ENCODE measurements at places on chromosomes 4 and X.

DNA sequence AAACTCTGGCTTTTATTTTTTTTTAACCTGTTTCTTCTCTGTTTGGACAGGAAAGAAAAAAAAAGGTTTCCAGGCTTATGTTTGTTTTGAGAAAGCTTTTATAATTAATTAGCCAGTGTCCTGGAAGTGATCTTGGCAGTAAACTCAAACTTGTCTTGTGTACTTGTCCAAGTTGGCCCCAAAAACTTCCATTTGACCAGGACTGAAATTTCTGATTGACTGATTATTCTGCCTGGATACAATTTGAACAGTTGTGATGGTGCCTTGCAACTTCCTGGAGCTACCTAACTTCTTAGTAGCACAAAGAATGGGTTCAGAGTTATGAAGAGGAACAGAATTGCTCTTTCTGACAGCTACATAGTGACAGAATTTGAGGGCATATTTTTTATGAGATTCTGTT, 62.0 kb downstream of the SLC4A4 start:
- no peak for DNase-seq

DNA sequence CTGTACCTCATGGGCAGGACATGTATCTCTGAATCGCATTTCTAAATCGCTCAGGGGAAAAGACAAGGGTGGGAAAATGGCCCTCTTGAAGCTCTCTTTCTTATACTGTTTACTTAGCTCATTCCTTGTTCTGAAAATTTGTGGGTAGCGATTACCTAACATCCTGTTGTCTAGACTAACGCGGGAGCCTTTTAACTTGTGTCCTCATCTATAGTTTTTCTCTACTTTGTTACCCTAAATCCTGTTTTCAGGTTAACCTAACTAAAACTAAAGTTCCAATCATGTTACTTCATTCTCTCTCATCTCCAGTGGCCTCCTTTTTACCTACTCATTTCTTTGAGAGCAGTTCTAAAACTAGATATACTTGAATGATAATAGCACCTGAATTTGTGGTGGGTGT, 45.0 kb downstream of the SNX25 start:
- no peak for DNase-seq

DNA sequence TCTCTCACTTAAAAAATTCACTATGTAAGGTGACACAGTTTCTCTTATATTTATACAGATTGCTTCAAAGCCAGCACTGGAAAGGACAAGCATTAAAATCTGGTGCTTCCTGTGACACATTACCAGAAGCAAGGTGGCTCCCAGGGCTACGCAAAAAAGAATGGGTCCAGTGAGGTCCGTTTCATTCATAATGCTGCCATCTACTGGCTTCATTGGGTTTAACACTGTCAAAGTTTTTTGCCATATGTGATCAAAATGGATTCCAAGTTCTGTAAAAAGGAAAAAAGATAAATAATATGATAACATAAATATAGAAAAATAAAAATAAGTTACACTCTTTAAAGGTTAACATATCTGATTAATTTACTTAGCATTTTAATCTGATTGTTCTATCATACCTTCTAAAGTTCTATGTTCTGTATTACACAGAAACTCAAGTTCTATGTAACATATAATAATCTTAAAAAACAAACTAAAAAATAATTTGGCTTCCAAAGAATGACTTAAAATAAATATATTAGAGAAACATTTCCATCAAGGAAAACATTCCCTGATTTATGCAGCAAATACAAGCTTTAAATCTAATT, 22.1 kb downstream of the YIPF7 start:
- DNase-seq: no peak

- DNase-seq: no peak
Observed at GRCh38 chr4:6881908-6882307, 27.7 kb upstream of the TBC1D14 start.

- no peak for DNase-seq
Observed at GRCh38 chrX:151821226-151821625, 86.7 kb downstream of the CNGA2 start.

GRCh38 chr4:47837908-47838294, at the start of gene CORIN:
Gene CORIN (minus strand): TSS chr4:47838067. CDS start chr4:47837949, 118 bp downstream.
- DNase-seq: no peak

DNA sequence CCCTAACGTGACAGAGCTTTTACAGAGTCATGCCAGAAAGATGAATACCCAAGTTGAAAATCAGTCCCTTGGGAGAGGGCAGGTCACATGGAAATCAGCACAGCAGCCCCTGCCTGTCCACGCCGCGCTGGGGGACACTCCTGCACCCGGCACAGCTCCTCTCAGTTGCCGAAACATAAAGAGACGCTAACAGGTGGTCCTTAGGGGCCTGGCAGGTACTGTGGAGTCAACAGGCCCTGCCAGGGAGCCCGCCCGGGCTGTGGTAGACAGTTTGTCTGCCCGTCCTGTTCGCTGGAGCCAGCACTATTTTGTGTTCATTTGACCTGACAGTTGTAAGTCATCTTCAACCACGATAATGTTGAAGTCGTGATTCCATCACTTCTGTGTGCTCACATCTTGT, 30.5 kb downstream of the NELFA start:
- DNase-seq: no peak

GRCh38 chr4:128334256-128334655, 46.6 kb upstream of the PGRMC2 start:
- DNase-seq: no peak

DNA sequence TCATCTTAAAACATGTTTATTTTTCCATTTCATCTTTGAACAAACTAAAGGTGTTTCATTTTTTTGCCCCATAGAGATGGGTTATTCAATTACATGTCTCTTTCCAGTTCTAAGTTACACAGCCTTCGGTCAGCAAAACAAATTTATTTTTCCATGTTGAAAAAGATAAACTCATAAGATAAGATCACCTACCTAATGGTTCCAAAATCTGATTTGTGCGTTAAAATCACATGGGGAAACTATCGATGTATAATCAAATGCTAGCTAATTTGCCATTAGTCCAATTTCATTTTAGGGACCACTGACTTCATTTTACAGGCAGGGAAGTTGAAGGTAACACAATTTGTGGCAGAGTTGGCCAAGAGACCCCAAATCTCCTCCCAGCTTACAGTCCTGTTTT, 67.2 kb upstream of the ACSL1 start:
- DNase-seq: no peak

- DNase-seq: no peak
Observed at GRCh38 chr4:107600436-107600835, 119.6 kb downstream of the PAPSS1 start.

DNA sequence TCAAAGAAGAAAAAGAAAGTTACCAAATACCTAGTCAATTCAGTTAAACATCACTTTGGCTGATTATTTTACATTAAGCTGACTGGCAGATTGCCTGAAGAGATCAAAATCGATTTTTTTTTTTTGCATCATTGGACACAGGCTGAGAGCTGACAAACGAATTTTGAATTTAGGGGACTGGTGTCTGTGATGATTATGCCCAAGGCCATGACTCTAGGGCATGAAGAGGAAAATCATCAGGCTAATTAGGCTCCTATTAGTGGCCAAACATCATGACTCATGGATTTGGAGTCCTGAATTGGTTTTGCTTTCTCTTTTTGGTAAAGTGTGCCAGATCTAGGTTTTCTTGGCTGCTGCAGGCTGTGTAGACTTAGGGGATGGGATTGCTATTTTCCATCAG, 829.3 kb upstream of the LCORL start:
- no peak for DNase-seq

- no peak for DNase-seq
Observed at GRCh38 chr4:1269209-1269608, 20.3 kb upstream of the CTBP1 start.

DNA sequence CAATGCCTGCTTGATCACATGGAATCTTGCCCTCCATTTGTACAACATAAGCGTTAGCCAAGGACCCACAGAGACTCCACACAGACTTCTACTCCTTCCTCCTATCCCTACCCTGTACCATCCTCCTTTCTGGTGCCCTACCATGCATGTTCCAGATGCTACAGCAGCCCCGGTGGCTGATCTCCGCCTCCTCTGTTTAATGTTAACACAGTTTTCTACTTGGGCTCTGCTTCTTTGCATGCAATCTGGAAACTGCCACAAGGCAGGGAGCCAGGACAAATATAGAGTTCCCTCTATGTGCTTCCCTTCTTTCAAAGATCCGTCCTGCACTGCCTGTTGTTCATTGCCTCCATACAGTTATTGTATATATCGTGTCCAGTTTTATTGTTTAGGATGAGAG, 368.6 kb upstream of the TENM3 start:
- DNase-seq: no peak

DNA sequence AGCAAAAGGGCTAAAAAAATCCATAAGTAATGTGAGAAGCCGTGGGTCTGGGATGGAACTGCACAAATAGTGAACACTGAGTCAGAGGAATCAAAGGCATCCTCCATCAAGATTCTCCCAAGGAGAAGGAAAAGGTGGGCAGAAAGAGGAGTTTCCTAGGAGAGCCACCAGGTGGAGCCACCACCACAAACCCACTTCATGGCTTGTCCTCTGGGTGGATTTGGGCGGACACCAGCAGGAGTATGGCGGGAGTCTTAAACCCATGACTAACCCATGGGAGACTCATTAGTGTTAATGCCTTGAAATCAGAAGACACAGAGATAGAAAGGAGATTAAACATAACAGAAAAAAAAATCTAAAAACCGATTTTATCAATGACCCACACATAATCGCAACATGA, 147.7 kb downstream of the SH3KBP1 start:
- DNase-seq: peak; percentile 16

DNA sequence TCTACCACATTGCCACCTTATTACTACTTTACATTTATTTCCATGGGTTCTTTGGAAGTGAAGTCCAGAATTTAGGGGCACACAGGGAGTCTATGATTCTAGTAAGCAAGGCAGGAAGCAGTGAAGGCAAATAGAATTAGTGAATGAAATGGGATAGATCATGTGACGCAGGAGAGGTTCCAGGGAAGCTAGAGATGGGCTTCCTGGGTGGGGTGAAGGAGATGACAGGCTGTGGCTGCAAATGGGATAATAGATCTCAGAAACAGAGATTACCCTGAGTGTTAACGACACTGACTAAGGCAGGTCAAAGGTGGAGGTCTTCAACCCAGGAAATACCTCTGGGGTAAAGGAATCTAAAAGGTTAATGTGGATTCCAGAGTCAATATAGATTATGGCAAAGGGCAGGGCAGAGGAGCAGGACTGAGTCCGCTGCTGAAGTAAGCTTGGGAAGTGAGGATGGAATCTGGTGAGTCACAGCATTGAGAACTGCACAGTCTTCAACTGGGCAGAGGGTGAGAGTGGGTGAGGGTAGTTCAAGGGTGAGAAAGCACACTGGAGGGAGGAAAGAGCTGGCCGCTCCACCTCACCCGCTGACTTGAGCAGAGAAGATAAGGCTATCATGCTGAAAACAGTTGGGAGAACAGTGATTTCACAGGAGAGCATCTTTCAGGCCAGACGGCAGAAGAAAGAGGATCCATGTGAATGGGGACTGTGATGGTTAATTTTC, 70.8 kb downstream of the ANXA3 start:
- no peak for DNase-seq

GRCh38 chrX:46461660-46462191, 83.5 kb downstream of the ZNF674 start:
- DNase-seq: no peak

DNA sequence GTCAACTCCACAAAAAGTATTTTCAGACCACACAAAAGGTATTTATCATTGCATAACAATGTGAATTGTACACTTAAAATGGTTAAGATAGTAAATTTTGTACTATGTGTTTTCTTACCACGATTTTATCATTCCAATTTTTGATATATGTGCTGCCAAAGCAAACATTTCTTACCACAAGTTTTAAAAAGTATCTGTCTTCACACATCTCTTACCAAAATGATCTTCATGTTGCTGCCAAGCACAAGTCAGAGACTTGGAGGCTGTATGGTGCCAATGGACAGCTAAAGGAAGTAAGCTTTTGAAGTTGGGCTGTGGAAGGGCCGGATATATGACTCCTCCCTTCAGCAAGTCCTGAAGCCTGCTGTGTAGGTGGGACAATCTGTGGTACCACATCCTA, 67.9 kb downstream of the TMLHE start:
- no peak for DNase-seq

GRCh38 chr4:38659346-38659745, 4.7 kb upstream of the KLF3 start:
- no peak for DNase-seq

GRCh38 chr4:140071806-140072205, 82.2 kb downstream of the MAML3 start:
- DNase-seq: peak; percentile 64

- no peak for DNase-seq
Observed at GRCh38 chr4:48194971-48195370, 60.9 kb upstream of the TXK start.

GRCh38 chr4:3871181-3871852, 105.1 kb downstream of the ADRA2C start:
- DNase-seq: no peak

DNA sequence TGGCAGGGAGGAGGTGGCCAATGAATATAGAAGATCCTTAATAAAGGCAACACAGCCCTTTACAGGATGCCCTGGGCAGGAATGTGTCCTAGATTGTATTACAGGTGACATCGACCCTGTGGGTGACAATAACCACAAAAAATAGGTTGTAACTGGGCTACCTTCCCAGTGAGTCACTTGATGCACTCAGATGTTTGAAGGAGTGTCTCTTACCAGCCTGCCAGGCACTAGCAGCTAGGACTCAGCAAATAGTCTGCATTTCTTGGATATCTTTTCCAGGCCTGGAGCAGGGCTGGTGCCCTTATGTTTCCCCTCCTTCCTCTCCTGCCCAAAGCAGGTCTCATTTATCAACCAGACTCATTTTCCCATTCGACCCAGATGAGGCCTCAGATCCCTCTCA, 50.9 kb upstream of the TMEM164 start:
- no peak for DNase-seq

DNA sequence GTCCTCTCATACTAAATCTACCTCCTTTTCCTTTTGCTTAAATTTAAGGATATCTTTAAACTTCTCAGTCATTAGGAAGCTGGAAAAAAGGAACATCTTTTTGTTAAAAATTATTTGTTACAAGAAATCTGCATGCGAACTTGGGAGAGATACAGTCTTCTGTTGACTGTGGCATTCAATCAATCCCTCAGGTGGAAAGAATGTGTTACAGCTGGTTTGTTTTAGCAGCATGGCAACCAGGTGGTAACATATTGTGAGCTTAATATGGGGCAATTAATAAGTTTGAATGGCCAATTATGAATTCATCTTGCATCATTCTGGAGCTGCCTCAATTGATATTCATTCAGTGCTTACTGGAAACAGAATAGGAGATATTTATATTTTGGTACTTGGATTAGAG, 135.0 kb downstream of the GC start:
- DNase-seq: no peak

- no peak for DNase-seq
Observed at GRCh38 chr4:73446336-73446938, 10.4 kb downstream of the AFP start.

- DNase-seq: no peak
Observed at GRCh38 chr4:158259955-158260575, 49.8 kb downstream of the TMEM144 start.

Data from stimulated activated CD8-positive, alpha-beta memory T cell treated with anti-CD3 and anti-CD28 coated beads, Interleukin-7, amount 100 ng/mL, for 4 hours (primary cell).